KBM-7 (cell line): ENCODE measurements at places on chromosomes 3 and 15.

DNA sequence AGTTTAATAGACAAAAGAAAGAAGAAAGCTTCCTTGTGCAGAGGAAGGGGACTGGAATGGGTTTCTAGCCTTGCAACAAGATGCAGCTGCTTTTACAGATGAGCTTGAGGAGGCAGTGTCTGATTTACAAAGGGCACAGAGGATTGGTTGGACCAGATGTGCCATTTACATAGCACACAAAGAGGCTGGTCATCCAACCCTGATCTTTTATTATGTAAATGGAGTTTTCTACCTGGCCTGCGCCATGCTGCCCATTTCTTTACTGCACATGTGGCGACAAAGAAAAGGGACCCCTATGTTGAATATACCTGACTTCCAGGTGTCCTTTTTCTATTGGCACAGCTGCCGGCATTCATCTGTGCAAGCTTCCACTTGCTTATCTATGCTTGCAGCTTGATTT is 409.4 kb upstream of the FRG2C start:
- DNase-seq, result no peak

DNA sequence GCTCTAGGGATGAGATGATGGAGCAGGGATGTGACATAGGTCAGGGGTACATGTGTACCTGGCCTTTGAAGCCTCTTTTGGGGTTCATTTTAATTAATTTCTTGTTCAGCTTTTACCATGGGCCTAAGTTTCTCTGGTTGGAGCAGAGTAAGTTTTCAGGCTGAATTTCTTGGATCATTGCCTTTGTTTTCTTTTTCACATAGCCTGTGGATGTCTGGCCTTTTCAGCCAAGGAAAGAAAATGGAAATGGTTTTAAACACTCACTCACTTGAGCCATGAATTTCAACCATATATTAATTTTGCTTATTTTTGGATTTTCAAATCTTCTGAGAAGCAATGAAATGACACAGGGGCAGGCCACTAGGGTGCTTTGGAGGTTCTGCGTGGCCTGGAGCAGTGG is 30.2 kb downstream of the CACNA1D start:
- DNase-seq, result no peak

DNA sequence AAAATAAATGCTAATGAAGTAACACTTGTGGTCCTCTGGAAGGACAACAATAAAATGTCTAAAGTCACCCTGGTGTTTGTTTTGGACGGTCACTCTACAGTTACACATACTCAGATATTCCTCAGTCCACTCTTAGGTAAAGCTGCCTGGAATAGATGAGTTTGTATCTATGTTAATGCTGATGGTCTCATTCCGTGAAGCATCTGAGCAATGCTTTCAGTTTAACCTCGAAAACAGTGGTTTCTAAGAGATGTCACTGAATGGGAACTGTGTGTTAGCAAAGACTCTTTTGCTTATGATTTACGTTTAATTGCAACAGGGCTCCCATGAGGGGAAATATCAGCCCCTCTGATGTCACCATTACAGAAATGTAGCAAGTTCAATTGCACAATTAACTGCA is 49.1 kb downstream of the FBN1 start:
- DNase-seq, result no peak

GRCh38 chr3:127960421-127960965 is 45.5 kb downstream of the KBTBD12 start:
- no peak for DNase-seq

DNA sequence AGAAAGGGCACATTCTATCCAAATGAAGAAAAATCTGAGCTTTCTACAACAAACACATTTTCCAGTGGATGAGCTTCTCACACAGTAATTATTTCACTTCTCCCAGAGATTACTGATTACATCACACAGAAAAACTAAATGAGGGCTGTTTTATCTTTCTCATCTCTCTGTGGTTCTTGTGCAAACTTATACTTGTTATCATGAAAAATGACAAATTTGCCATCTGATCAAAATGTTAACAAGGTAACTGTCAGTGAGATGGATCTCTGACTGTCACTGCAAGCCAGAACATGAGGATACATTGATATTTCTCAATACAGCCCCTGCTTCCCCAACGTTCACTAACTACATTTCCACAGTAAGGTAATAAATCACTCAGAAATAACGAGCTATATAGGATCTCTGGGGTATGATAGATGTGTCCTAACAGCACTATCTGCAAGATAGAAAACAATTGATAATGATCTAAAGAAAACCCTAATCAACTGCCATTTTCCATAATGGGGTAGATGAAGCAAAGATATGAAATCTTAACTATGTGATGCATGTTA is 829.3 kb upstream of the CFAP20DC start:
- no peak for DNase-seq

GRCh38 chr15:92001307-92001706 is 147.8 kb downstream of the SLCO3A1 start:
- DNase-seq, result no peak

DNA sequence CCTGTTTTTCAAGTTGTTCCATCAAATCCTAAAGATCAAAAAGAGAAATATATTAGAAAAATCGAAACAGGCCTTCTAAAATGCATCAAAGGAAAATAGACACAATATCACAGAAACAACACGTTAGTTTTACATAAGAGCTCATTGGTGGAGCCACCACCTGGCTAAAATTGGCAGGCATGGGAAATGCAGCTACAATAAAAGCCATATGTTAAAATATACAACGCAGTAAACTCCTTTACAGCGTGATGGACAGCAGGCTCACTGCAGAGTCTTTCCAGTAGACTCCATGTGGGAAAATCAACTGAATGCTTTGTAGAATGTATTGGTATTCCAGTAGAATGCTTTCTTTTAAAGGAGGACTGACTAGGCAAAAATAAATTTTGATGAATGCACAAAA is 40.9 kb upstream of the MYO5C start:
- DNase-seq, result no peak

DNA sequence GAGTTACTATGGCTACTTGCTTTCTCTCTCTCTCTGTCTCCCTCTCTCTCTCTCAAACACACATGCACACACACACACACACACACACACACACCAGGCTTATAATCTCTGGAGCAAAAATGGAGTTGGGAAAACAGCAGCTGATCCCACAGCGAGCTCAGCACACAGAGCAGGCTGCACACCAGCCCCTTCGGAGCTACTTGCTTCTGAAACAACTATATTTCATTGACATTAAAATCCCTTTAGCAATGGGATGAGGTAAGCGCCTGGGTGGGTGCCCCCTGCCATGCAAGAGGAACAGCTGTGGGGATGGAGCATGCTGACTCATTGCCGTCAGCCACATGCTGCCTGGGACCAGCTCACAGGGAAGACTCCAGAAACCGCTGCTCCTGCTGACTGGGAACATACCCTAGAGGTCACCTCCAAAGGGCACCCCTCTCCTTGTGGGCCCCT is 45.7 kb downstream of the B3GNT5 start:
- DNase-seq, result peak; percentile 60

DNA sequence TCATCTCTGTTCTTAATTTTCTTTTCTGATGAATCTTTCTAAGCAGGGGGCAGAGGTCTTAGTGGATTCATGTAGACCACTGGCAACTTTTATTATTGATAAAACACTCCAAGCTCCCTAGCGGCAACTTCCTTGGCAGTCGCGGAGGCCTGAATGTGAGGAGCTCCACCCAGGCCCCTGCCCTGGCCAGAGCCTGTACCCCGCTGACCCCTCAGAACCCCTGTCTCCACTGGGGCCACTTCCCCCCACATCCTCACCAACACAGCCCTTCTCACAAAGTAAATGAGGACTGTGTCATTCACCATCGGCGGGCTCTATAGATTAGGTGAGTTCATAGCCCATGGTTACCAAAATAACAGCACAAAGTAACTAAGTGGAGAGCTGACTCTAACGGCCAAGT is 111.6 kb downstream of the TPRA1 start:
- no peak for DNase-seq

GRCh38 chr15:69586721-69587120 is 134.1 kb downstream of the RPLP1 start:
- no peak for DNase-seq

DNA sequence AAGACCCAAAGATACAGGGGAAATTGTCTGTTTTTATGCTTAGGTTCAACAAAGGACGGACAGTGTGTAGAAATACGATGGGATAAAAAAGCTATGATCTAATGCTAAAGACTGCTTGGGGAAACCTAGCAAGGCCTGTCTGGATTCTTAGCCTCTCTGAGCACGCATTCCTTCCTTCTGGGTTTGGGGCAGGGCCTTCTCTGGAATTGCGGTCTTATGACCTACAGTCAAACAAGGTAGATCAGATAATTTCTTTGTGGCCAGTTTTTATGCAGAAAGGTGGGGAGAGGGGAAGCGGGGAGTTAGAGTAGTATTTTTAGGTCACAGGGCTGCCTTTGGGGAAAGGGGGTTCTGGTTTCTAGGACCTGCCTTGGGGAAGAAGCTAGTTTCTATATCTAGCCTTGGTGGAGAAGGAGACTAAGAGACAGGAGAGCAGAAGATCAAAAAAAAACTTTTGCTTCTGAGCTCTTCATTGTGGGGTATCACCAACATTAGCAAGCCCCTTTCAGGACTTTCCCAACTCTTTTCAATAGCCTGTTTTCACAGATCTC is 39.1 kb upstream of the LIPC start:
- DNase-seq, result no peak

DNA sequence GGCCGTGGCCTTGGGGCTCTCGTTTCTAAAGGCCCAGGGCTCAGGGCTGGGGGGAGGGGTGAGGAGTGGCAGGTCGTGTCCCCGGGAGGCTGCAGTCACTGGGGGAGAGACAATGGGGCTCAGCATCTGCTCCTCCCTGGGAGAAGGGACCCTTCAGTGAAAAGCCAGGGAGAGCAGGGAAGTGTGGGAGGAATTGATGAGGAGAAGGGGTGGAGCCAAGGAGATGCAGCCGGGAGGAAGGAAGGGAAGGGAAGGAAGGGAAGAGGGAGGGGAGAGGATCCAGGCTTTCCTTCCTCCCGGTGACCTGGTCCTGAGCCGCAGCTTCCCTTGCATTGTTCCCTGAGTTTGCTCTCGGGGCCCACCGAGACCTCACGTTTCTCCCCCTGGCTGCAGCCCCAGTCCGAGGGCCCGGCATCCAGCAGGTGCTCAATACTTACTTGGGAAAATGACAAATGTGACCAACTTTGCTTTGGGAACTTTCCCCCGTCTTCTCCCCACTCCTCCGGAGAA is 1.4 kb upstream of the ZNF710 start:
- DNase-seq, result no peak

GRCh38 chr15:73108676-73109075 is 56.4 kb downstream of the NEO1 start:
- no peak for DNase-seq

GRCh38 chr3:13081603-13082360 is 8.6 kb upstream of the IQSEC1 start:
- no peak for DNase-seq

- DNase-seq, result no peak
Measured at GRCh38 chr15:56871185-56871584, 47.3 kb upstream of the TCF12 start.

DNA sequence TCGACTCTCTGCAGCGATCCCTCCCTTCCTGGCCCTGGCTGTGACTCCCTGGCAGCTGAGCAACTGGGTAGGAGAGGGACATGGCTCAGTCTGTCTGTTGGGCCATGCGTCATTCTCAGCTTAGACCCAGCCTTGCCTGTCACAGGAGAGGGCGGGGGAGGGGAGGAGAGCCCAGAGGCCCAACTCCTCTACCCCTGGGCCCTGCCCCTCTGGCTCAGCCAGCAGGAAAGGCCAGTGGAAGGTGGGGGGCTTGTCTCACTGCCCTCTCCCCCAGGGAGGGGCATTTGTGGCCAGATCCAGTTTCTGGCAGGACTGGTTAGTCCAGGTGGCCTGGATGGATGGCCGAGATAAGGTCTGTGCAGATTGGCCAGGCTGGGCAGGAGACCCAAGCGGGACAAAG is 31.6 kb downstream of the DNAJB8 start:
- DNase-seq, result no peak

- no peak for DNase-seq
Measured at GRCh38 chr15:40562691-40563090, 2.2 kb downstream of the CCDC32 start.

DNA sequence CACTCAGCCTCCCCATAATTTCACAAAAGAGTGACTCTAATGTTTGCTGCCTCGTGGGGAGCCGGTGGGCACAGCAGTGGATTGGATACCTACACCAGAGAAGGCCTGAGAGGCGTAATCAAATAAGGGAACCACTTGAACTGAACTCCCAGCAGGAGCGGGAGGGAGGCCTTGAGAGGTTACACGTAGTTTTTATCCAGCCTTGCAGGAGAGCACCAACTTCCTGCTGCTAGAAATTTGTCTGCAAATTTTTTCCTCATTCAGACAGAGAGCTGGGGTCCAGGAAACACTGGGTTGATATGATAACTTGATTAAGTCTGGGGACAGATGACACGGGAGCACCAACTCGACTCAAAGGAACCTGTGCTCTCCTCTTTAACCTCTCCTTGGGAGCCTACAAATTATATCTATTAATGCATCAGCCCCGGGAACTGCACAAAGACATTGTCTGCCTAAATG is 69.8 kb downstream of the HES1 start:
- peak; percentile 88 for DNase-seq

- no peak for DNase-seq
Measured at GRCh38 chr3:53257465-53257864, 1.6 kb upstream of the TKT start.

- DNase-seq, result no peak
Measured at GRCh38 chr15:57319919-57320560, 56.3 kb upstream of the CGNL1 start.

- no peak for DNase-seq
Measured at GRCh38 chr15:45606413-45606812, 19.2 kb downstream of the BLOC1S6 start.

DNA sequence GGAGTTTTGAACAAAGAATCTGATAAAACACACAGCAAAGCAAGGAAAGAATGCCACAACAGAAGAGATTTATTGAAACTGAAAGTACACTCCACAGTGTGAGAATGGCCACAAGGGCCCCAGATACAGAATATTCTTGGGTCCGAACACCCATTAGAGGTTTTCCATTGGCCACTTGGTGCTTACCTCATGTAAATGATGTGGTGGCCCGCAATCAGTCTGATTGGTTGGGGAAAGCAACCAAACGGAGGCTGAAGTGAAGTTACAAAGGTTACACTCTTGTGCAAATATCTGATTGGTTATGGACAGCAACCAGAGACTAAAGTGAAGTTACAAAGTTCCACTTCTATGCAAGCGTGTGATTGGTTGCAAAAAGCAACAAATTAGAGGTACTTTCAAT is 20.4 kb downstream of the NSUN3 start:
- no peak for DNase-seq

GRCh38 chr3:123161167-123161566 is 40.6 kb upstream of the SEC22A start:
- DNase-seq, result peak; percentile 15

DNA sequence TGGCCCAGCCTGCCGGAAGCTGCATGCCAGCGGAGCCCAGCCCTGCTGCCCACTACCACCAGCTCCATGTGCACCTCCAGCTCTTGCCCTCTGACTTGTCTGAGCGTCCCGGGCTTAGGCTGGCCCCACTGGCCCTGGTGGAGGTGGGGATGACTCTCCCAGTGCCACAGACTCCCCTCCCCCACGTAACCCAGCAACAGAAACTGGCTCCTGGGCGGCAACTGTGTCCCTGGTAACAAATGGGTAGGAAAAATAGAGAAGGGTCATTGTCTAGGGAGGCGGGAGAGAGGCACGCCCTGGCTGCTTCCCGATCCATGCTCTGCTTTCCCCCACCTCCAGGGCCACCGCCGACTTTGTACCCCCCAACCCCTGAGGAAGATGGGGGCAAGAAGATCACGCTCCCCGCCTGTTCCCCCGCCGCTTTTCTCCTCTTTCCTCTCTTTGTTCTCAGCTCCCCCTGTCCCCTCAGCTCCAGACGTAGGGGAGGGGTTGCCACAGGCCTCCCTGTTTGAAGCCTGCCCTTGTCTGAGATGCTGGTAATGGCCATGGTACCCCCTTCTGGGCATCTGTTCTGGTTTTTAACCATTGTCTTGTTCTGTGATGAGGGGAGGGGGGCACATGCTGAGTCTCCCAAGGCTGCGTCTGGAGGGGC is 10.8 kb upstream of the SEMA3B start:
- no peak for DNase-seq
